Keratinocyte (primary cell): ENCODE measurements at places on chromosomes 6 and 20.

GRCh38 chr6:110537208-110538123 lies 61.1 kb upstream of the SLC22A16 start:
- peak overlapping the region; percentile 66 for H3K27ac ChIP-seq
- H3K27me3 ChIP-seq, result no peaks in the 10 kb centered on the region
- peaks cover 22% of the 10 kb centered on the region for H3K4me1 ChIP-seq
- no peaks in the 10 kb centered on the region for H3K36me3 ChIP-seq
- peak; percentile 89 for DNase-seq
- peak overlapping the region; percentile 22 for H3K4me3 ChIP-seq

DNA sequence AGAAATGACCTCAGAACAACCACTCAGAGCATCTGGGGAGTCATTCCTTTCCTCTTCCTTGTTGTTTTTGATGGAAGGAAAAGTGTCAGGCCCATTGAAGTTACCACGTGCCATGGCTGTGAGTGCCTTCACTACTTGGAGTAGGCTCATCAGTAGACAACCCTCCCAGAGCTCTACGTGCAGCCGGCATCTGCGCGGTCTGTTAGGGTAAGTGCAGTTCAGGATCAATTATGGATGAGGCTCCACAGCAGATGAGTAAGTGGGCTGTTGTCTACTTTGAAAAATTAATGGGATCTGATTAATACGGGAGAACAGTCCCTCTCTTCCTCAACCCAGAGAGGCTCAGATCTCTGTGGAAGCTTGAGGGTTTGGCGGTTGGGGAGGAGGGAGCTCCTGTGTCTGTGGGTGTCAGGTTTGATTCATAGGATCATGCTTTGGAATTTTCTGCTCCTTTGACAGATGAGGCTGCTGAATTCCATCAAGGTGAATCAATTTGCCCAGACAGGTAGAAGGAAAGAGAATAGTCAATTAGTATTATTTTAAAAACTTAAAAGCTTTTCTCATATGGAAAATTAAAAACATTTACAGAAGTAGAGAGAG lies 93.8 kb upstream of the TOX2 start:
- peak; percentile 53 for DNase-seq
- H3K4me1 ChIP-seq, result peaks cover 14% of the 10 kb centered on the region
- no peaks in the 10 kb centered on the region for H3K36me3 ChIP-seq
- no peak overlapping the region for H3K4me3 ChIP-seq

- no peak overlapping the region for H3K27ac ChIP-seq
- no peaks in the 10 kb centered on the region for H3K36me3 ChIP-seq
- H3K27me3 ChIP-seq, result no peaks in the 10 kb centered on the region
- DNase-seq, result no peak
- H3K4me1 ChIP-seq, result peaks cover 21% of the 10 kb centered on the region
- no peak overlapping the region for H3K4me3 ChIP-seq
These were observed 2.1 kb downstream of the COMMD7 start for GRCh38 chr20:32741151-32741550.

GRCh38 chr6:113668641-113669408 lies 188.3 kb upstream of the MARCKS start:
- H3K4me1 ChIP-seq, result peaks cover 5% of the 10 kb centered on the region
- H3K36me3 ChIP-seq, result no peaks in the 10 kb centered on the region
- H3K4me3 ChIP-seq, result no peak overlapping the region
- H3K27ac ChIP-seq, result no peak overlapping the region
- no peaks in the 10 kb centered on the region for H3K27me3 ChIP-seq

DNA sequence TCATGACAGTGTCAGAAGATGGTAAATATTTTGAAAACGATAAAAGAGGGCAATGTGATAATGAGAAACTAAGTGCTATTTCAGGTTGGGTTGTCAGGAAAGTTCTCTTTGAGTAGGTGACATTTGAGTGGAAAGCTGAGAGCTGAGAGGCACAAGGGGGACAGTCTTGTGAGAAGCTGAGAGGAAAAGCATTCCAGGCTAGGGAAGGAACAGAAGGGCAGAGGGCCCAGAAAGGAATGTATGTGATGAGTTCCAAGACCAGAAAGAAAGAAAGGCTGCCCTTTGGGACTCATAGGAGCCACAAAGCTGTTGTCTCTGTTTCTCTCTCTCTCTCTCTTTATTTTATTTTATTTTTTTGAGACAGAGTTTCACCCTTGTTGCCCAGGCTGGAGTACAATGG lies 7.6 kb upstream of the RNF182 start:
- no peak overlapping the region for H3K27ac ChIP-seq
- H3K4me1 ChIP-seq, result peaks cover 32% of the 10 kb centered on the region
- no peaks in the 10 kb centered on the region for H3K27me3 ChIP-seq
- no peak for DNase-seq
- no peak overlapping the region for H3K4me3 ChIP-seq

DNA sequence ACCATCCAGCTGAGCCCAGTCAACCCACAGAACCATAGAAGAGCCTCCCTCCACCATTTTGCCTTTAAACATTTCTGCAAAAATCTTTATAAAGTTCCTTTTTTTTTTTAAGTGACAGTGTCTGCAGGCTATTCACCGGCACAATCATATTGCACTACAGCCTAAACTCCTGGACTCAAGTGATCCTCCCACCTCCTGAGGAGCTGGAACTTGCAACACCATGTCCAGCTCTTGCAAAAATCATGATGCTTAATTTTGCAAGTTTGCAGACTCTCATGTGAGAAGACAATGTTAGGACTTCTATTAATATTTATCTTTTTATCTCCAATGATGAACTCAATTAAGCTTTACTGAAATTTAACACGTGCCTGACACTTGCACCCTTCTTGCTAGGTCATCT lies 88.8 kb downstream of the INSM1 start:
- no peaks in the 10 kb centered on the region for H3K36me3 ChIP-seq
- H3K4me1 ChIP-seq, result peaks cover 9% of the 10 kb centered on the region
- no peaks in the 10 kb centered on the region for H3K27me3 ChIP-seq
- no peak for DNase-seq
- no peak overlapping the region for H3K27ac ChIP-seq

DNA sequence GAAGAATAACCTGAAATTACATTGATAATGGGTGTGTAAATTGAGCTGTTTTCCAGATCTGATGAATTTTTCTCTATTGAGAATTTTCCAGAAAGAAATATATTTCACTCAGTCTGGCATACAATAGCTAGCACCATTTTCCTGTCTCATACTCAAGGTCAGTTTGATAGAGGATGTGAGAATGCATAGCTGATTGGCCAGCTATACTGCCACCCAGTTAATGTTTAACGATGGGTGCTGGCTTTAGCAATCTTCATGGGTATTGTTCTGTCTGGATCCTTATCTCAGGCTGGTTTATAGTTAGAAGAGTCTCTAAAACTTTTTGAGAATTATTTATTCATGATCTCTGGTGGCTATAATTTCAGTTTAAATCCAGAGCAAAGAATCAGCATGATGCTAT lies 147.4 kb downstream of the HDGFL1 start:
- H3K27me3 ChIP-seq, result no peaks in the 10 kb centered on the region
- H3K4me1 ChIP-seq, result no peaks in the 10 kb centered on the region
- no peaks in the 10 kb centered on the region for H3K36me3 ChIP-seq
- H3K27ac ChIP-seq, result no peak overlapping the region
- H3K4me3 ChIP-seq, result no peak overlapping the region

DNA sequence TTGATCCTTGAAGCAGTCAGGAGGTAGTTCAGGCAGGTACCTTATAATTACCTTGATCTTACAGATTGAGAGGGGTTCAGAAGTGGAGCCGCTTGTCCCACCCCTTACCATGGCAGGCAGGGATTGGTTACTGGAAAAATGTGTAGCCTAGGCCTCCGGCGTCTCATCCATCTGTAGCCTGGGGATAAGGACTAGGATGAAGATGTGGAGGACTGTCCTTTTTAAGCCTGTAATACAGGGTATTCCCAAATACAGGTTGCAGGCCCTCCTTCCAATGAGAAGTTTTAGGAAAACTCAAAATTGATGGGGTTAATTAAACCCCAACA lies 2.8 kb downstream of the HMGA1 start:
- peak overlapping the region; percentile 81 for H3K27ac ChIP-seq
- H3K36me3 ChIP-seq, result peaks cover 40% of the 10 kb centered on the region
- H3K27me3 ChIP-seq, result no peaks in the 10 kb centered on the region
- no peak overlapping the region for H3K4me3 ChIP-seq

DNA sequence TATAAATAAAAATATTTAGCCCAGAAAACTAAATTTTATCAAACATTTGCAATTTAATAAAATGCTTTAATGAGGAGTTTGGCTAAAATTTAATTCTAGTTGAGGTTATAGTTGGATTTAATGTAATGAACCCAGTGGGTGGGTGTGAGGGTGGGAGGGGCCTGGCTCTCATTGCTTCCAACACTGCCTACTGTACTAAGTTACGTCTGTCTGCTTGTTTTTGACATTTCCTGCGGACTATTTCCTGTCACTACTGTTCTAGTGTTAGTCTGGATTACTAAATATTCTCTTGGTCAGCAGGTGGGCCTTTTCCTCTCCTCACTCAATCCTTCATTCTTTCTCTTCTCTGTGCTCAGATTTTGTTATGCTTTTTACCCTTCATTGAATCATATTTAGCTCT lies 82.5 kb upstream of the MAP3K7 start:
- H3K4me1 ChIP-seq, result no peaks in the 10 kb centered on the region
- DNase-seq, result no peak
- H3K4me3 ChIP-seq, result no peak overlapping the region
- no peaks in the 10 kb centered on the region for H3K36me3 ChIP-seq

DNA sequence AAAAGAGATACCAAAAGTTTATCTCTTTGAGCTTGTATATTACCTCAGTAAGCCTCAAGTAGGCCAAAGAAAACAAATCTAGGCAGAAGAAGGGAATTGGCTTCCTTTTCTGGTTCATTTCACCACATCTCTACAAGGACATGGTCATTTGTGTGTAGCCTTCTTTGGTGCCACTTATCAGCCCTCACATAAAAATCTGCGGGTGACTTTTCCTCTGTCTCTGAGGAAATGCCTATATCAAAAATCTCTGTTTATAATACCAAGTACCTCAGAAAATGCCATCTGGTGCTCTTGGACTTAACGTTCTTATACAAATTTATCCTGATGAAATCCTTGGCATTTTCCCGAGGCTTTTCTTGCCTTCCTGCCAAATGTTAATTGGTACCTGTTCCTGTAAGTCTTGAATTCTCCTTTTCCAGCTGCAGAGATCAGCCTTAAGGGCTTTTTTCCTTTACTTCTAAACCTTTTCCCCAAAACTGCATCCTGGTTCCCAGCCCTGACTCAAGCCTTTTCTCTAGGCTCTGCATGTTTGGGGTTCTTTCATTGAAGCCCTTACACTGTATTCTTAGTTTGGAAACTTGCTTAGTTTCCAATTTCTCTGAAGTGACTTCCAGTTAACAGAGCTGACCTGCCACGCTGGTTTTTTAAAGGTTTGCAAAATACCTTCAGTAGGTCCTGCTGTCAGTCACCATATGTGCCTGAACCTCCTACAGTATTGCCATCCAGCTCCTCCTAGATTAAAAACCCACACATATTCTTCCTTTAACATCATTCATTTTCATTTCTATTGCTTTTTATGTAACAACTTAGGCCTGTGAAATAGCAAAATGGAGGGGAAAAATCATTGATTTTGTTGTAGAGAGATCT lies 191.2 kb upstream of the PREP start:
- H3K4me1 ChIP-seq, result peaks cover 82% of the 10 kb centered on the region
- no peak overlapping the region for H3K4me3 ChIP-seq
- no peaks in the 10 kb centered on the region for H3K27me3 ChIP-seq
- peak overlapping the region; percentile 74 for H3K27ac ChIP-seq

GRCh38 chr20:25397821-25398220 lies 7.2 kb upstream of the ABHD12 start:
- no peak overlapping the region for H3K4me3 ChIP-seq
- DNase-seq, result no peak
- H3K27ac ChIP-seq, result no peak overlapping the region

- H3K27me3 ChIP-seq, result no peaks in the 10 kb centered on the region
- H3K27ac ChIP-seq, result peak overlapping the region; percentile 76
- H3K4me3 ChIP-seq, result peak overlapping the region; percentile 48
- peaks cover 30% of the 10 kb centered on the region for H3K4me1 ChIP-seq
- DNase-seq, result no peak
These were observed 94.5 kb upstream of the BTN3A2 start for GRCh38 chr6:26270486-26270861.

DNA sequence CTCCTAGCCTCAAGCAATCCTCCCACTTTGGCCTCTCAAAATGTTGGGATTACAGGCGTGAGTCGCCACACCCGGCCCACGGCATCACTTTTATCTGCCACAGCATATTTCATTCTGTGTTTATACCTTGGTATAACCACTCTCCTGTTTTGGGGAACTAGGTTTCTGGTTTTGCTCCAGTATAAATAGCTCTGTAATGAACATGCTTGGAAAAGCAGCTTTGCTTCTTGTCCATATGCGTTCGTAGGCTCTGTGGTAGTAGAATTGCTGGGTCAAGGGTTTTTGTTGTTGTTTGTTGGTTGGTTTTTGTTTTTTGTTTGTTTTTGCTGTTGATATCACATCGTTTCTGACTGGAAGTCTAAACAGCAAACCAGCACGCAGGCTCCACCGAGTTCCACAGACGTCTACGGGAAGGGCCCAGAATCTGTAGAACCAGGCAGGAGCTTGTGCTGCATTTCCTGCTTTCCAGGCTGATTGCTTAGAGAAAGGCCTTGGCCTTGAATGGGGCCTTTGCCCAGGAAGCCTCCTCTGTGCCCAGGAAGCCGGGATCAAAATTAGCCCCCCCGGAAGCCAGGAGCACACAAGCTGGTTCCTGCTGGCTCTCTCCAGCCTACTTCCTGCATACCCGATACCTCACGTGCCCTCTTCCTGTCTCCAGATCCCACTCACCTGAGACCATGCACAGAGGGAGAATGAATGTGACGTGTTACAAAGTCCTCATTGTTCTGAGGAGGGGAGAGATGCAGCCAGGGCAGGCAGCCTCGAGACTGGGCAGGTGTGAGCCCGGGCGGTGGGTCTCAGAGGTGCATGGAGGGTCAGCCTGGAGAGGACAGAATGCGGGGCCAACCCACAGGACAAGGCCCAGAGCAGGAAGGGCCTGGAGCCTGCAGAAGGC lies 34.7 kb downstream of the AAR2 start:
- H3K4me3 ChIP-seq, result no peak overlapping the region
- H3K27ac ChIP-seq, result no peak overlapping the region
- H3K4me1 ChIP-seq, result no peaks in the 10 kb centered on the region
- no peaks in the 10 kb centered on the region for H3K36me3 ChIP-seq
- no peak for DNase-seq

DNA sequence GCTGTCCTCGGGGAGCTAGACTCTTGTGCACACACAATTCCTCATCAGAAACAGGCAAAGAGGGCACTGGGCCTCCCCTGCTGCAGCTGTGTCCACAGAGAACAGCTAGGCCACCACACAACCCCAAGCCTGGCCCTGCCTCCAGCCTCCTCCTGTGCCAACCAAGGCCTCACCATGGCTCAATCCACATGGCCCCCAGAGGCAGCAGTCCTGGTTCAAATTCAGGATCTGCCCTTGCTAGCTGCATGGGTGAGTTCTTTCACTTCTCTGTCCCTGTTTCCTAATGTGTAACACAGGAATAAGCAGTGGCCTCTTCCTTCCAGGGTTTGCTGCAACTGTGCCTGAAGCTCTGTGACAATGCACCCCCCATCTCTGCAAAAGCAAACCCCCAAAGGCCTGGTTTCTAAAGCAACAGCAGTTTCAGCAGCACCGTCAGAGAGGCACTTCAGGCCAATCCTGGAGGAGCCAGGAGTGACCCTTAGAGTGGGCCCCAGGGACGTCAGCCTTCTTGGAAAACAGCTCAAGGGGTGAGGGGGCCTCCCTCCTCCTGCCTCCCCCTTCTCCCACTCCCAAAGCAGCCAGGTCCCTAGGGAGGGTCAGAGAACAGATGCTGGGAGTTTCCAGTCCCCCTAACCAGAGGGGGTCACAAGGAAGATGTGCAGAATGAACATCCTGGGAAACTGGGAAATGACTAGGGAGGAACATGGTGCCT lies 2.2 kb downstream of the ADISSP start:
- peaks cover 21% of the 10 kb centered on the region for H3K4me1 ChIP-seq
- no peaks in the 10 kb centered on the region for H3K36me3 ChIP-seq

- peaks cover 37% of the 10 kb centered on the region for H3K4me1 ChIP-seq
- H3K36me3 ChIP-seq, result no peaks in the 10 kb centered on the region
- DNase-seq, result peak; percentile 95
- no peaks in the 10 kb centered on the region for H3K27me3 ChIP-seq
- peak overlapping the region; percentile 98 for H3K27ac ChIP-seq
These were observed 68.5 kb upstream of the DUSP22 start for GRCh38 chr6:223763-224162.
